ENCODE measurements at places on chromosomes 12 and 14. TPM values are rescaled to one million over a fixed set of nuclear protein-coding genes. Genes with fewer than 3 reads are reported as not detected.

IL31 gene
- total RNA-seq, result not detected

GLT1D1 gene
- 0.70 TPM for total RNA-seq

- H3K4me3 ChIP-seq, result peak overlapping the region; percentile 62
- peaks cover 35% of the 10 kb centered on the region for H3K4me1 ChIP-seq
- H3K36me3 ChIP-seq, result no peaks in the 10 kb centered on the region
- H3K27ac ChIP-seq, result no peak overlapping the region
- DNase-seq, result peak; percentile 58
- H3K27me3 ChIP-seq, result peaks cover 46% of the 10 kb centered on the region
These were observed 17.0 kb downstream of the ZDHHC22 start for GRCh38 chr14:77124345-77125280.

DNA sequence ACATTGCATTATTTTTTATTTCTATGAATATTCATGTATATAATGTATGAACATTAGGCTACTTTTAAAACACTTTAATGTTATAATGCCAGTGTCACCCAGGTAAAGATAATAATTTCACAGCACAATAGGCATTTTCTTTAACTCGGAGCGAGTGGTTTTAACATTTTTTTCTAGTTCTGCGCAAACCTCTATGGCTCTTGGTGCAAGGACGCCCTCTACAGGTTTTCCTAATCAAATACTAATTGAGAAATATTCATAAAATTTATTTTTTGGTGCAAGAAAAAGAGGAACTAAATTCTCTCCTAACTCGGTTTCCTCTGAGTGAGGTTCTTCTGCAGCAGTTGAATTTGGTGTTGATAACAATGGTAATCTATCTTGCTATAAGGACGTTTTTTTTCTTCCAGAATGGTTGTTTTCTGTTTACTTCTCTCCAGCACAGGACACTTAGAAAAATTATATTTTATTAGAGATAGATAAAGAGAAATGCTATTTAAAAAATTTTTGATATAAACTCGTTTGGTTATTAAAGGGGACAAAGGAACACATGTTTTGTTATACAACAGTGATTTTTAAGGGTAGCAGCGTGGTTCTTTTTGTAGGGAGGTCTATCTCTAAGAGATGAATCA, 2.4 kb upstream of the WIF1 start:
- no peak overlapping the region for H3K27ac ChIP-seq
- H3K27me3 ChIP-seq, result peaks cover 42% of the 10 kb centered on the region
- DNase-seq, result no peak
- H3K4me1 ChIP-seq, result peaks cover 12% of the 10 kb centered on the region

DNA sequence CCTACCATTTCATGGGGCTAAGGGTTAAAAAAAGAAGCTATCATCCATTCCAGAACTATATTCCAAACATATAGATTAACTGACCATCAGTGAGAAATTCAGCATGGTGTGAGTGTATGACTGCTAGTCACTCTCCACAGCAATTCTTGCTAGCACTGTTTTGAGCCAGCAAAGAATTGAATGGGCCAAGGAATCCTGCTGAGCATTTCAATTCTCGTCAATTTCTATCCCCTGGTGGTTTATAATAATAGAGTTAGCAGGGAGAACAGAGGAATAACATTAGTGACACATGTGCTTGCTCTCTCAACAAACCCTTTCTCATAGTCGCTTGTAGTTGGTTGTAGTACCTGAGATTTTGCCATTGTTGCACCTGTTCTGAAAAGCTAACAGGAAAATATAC, 7.2 kb downstream of the MBIP start:
- H3K36me3 ChIP-seq, result peaks cover 38% of the 10 kb centered on the region
- no peak for DNase-seq
- H3K4me1 ChIP-seq, result peaks cover 17% of the 10 kb centered on the region
- no peak overlapping the region for H3K4me3 ChIP-seq
- no peaks in the 10 kb centered on the region for H3K27me3 ChIP-seq
- no peak overlapping the region for H3K27ac ChIP-seq

DNA sequence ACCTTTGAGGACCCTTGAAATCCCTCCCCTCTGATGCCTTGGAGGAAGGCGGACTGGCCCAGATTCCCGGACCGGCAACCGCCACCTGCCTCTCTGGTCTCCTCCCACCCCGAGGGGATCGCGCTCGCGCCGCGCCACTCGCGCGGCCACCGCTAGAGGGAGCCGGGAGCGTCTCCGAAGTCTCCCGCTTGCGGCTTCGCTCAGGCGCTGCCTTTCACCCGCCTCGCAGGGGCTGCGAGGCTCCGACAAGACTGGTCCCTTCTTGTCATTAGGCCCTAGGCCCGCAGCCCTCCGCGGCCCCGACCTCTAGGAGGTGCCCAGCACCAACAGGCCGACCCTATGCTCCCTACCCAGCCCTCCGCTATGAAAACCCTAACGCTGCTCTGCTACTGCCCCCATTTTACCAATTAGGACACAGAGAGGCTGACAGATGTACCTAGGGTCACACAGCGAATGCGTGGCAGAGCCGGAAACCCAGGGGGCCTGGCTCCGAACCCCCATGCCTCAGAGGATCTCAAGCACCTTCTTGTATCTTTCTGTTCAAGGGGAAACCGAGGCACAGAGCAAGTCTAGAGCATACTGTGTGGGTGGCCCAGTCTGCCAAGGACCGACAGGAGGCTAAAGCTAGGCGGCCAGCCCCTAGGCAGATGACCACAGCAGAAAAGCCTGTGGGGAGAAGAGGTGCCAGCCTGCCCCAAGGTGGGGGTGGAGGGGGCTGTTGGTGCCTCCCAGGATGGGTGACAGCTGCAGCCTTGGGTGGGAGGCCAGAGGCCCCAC, 21.4 kb upstream of the VSX2 start:
- no peak overlapping the region for H3K27ac ChIP-seq
- DNase-seq, result peak; percentile 79
- no peak overlapping the region for H3K4me3 ChIP-seq
- peaks cover 21% of the 10 kb centered on the region for H3K27me3 ChIP-seq

DNA sequence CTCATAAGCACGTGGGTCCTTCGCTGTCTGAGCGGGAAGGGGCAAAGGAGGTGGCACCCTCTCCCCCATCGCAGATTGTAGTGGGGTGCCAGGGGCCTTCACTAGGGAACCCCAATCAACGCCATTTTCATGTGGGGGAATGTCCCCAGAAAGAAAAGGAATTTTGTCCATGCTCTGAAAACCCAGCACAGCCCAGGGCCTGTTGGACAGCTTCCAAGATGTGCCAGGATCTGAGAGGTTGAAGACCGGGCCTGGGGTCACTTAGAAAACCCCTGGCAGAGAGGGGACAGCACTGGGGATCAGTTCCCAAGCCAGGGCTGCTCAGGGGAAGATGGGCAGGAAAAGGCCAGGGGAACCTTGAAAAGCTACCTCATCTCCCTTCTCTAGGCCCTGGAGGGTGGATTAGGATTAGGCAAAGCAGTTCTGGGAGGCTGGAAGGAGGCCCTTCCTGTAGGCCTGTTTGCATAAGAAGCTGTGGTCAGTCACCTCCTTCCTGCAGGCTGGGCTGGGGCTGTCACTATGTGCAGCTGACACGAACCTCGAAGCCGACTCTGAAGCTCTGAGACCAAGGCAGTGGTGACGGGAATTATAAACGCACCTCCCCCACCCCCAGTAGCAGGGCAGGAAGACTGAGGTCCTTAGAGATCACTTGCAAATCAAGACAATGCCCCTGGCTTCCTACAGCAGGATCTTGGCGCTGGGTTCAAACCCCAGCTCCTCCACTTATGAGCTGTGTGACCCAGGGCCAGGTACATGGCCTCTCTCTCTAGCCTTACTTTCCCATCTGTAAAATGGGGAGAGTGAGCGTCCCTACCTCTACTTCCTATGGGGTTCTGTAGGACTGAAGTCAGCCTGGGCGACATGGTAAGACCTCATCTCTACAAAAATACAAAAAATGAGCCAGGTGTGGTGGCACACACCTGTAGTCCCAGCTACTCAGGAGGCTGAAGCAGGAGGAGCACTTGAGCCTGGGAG, 29.0 kb downstream of the TESC start:
- no peak overlapping the region for H3K4me3 ChIP-seq
- H3K27me3 ChIP-seq, result no peaks in the 10 kb centered on the region
- H3K4me1 ChIP-seq, result peaks cover 39% of the 10 kb centered on the region
- H3K27ac ChIP-seq, result peak overlapping the region; percentile 6
- DNase-seq, result peak; percentile 53
